ENCODE measurements at places on chromosomes 7 and 10.
A peak's percentile ranks its signal among the peaks of the same experiment; 100 is the strongest.

- DNase-seq = no peak
Measured at GRCh38 chr10:132562916-132563456, 25.4 kb downstream of the INPP5A start.

- no peak for DNase-seq
Measured at GRCh38 chr7:16710651-16711050, 42.9 kb upstream of the TSPAN13 start.

DNA sequence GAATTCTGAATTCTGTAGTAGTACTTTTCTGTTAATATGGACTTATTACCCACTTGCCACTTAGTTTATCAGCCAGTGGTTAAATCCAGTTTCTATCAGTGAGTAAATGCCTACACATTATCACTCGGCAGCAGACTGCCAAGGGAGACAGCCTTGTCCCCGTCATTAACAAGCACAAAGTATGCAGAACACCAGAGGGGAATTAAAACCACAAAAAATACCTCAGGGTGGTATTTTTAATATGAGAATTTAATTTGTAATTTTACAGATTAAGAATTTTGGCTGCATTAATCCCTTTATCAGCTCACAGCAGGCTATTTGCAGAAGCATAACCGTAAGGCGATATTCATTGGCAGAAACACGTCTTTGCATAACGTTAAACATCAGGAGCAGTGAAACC, 150.0 kb upstream of the FZD1 start:
- DNase-seq = no peak

DNA sequence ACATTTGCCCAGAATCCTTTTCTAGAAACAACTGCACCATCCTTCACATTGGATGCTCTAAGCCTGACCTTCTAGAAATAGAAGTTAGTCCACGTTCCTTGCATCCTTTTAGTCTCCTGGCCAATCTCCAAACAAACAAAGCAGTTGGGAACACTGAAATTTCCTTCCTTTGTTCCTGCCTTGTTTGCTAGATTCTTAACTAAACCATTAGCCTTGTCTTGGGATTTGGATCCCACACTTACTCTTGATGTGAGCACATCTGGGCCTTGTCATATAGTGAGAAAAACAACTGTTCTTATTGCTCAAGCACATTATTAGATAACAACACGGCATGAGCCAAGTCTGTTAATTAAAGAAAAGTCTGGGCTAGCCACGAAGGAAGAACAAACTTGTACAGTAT, 319.3 kb upstream of the GHITM start:
- no peak for DNase-seq

GRCh38 chr10:73773152-73773879, 8.5 kb upstream of the CHCHD1 start:
- DNase-seq = peak; percentile 12

DNA sequence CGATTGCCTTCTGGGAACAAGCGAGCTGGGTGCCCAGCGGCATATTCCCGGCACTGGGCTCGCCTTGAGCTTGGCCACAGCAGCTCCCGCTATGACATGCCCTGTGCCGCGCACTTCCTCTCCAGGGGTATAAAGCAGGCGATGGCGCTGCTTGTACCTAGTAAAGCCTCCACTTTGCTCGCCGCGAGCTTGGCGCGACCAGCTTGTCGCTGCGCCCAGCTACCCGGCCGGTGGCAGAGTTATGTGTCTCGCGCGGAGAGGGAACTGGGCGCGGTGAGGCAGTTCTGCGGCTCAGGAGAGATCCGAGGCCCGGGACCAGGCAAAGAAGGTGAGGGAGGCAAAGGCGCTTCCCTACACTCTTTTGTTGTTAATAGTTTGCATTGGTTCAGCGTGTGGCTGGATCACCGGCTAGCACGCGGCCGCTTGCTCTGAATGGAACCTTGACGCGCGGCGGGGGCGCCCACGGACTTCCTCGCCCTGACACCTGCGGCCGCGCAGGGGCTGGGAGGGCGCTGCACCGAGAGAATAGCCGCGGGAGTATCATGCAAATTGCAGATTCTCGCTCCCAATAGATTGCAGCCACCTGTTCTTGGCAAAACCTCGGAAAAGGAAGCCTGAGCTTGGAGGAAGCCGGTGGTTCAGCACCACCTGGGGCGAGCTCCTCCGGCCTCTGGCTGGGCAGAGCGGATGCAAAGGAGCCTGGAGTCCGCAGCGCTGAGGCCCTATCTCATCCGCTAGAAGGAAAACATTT, 3.0 kb upstream of the BUB3 start:
- DNase-seq = no peak

DNA sequence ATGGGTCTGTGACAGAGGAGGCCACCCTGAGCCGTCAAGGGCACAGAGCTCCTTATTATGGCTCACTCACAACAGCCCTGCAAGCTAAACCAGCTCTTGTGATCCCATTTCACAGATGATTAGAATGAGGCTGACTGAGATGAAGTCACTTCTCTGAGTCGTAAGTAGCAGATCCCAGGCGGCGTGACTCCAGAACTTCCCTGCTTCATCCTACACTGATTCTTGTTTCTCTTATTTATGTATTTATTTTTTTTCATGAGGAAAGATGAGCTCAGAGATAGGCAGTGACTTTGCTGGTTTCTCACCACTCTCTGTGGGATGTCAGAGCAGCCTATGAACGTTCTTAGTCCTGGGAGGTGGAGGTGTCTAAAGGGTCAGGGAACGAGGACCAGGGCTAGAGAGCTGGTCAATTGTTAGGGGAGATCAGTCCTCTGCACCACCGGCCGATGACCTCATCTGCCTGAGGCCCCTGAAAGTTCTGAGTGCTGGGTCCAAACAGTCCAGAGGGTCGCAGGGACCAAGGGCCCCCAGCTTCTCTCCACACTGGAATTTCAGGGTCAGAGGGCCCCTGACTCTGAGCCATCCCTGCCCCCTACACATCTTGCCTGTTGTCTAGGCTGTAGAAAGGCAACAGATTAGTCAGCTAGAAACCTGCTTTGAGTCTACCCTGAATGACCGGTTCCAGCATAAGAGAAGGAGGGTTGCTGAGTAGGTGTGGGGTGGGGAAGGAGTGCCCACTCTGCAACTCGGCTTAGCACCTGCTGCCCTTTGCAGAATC, 17.9 kb downstream of the CLRN3 start:
- DNase-seq = no peak

DNA sequence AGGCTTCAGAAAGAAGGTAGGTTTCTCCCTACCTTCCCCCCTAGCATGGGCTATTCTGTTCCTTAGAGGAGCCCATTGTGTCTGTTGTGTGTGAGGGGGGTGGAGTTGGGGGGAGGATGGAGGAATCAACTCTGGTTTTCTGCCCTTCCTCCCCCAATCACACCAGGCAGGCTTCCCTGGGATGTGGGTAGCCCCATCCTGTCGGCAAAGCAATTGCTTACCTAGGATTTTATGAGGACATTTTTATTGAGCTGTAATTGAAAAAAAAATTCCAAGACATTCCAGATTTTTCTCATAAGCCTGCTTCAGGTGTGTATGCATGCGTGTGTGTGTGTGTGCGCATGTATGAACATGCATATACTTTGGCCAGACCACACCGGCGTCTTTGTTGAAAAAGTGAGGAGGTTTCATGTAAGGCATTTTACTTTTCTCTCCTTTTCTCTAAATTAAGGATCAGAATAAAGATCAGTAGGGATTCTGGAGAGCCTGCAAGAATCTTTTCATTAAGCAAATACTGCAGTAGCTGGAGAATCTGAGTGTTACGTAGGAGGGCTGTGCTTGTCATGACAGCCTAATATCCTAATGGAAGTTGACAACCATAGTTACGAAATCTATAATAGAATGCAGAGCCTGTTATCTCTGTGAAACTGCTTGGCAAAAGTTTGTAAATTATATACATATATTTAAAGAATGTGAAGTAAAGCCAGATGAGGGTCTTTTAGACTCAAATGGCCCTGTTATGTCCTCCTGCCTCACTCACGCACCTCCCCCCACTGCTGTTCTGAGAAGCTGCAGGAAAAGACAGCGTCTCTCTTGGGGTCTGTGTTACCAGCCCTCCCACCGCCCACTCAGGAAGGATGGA, 27.3 kb upstream of the SAMD8 start:
- no peak for DNase-seq

GRCh38 chr7:95324431-95324830, at the start of gene PON1:
Gene PON1 (minus strand): TSS chr7:95324532. CDS start chr7:95324475, 57 bp downstream.
- DNase-seq = no peak

DNA sequence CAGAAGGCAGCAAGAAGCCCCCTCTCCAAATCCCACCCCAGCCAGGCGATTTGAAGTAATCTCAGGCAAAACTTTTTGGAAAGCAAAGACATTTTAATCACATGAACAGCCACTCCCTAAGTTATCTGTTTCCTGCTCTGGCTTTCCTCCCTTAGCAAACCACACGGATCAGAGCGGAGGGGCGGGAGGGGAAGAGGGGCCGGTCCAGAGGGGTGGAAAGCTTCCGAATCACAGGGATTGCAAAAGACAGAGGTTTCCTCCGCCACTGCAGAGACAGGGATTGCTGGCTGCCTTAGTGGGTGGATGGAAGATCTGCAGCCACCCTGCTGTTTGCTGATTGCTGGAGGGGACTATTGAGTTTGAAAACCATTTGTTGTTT, 41.2 kb downstream of the ZCCHC24 start:
- DNase-seq = no peak

DNA sequence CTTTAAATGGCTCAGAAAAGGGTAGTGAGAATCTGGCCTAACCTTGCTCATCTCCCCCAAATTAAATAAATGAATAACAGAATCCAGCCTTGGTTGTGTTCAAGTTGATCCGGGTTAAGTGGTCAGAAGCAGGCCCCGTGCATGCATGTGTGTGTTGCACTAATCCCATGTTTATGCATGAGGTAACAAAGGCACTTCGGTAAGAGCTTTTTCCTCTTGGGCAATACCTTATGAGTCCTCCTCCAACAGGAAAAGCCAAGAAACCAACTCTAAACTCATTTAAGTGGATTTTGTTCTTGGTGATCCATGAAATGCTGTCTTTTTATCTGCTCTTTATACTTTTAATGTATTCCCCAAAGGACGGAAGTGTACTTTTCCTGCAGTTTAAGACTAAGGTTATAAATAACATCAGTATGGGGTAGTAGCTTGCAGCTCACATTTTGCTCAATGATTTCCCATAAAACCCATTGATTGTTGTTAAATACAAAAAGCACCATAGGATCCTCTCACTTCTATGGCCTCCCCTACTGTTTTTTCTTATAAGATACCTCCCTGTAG, 104.9 kb upstream of the YAE1 start:
- no peak for DNase-seq

- no peak for DNase-seq
Measured at GRCh38 chr10:96904648-96905047, 72.5 kb downstream of the LCOR start.

GRCh38 chr7:41175435-41175834, 527.5 kb downstream of the INHBA start:
- DNase-seq = no peak

DNA sequence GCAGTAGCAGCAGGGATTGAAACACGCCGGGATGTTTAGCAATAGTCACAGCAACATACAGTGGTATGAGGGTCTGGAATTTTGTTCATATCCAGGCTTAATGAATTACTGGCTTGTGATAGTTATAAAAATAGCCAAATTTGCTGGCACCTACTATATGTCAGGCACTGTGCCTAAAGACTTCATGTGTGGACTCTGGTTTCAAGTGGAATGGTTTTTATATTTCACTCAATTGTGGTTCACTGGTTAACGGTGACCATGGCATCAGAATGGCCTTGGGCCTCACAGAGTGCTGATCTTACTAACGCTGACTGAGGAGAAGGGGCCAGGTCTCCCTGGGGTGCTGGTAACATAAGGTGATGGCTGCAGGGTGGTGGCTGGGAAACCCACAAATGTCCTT, 55.7 kb downstream of the CELF2 start:
- DNase-seq = no peak

- no peak for DNase-seq
Measured at GRCh38 chr7:151963895-151964870, 7.9 kb downstream of the GALNTL5 start.

DNA sequence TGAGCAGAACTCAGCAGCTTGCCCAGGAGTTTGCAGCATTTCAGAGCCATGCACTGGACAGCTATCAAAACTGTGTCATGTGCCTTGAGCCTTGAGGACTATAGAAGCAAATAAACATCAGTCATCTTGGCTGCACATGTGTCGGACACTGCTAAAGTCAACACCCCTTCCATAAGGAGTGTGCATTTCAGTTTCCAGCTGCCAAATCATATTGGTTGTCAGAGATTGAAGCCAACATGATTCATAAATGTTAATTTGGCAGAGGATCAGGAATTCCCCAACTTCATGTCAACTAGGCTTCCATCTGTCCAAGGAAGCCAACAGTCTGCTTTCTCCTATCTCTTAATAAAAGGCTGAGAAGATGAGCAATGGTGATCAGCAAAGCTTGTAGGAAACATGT, 32.8 kb downstream of the SLC16A12 start:
- no peak for DNase-seq

- DNase-seq = no peak
Measured at GRCh38 chr10:94240901-94241300, 121.8 kb downstream of the NOC3L start.

DNA sequence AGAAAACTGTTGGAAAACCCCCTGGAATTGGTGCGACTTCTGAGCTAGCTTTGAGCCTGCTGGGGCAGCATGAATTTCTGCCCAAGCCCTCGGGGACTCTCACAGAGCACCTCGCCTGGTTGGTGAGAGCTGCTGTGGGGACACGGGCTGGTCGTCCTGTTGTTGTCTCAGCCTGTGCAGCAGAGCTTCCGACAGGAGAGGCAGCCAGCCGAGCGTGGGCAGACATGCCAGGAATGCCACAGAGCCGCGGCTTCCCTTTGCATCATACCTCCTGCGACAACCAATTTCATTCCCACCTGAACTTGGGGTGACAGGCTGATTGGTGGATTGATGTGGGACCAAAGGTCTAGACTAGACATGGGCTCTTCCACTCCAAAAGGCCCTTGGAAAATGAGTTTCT, 60.2 kb upstream of the NRBF2 start:
- no peak for DNase-seq

DNA sequence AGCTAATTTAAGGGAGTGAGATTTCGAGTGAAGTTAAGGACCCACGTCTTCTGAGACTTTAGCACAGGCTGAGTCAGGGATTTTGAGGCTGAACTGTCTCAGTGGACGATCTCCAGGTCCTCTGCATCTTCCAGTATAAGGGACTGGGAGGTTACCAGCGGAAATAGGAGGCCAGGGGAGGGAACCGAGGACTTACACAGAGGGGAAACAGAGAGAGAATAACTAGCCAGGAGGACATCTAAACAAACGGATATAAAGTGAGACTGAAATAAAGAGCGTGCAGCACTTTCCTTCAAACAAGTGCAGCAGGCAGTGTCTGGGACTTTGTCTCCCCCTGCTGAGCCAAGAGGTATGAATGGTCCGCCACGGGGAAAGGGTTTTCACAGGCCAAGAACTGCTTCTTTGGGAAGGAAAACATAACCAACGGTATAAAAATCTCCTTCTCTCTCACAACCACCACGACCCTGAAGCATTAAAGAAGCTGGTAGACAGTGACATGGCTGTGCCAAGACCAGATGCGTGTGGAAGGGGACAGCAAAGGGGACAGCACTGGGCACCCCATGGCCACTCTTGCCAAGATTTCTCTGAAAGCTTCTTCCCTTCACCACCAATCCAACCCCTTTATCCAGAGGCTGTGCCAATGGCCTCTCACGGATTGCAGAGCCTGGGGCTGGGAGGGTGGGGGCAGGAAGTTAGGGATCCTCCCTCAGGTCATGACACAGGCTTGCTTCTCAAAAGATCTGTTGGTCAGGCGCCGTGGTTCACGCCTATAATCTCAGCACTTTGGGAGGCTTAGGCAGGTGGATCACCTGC, 72.0 kb downstream of the SLC37A3 start:
- DNase-seq = peak; percentile 11

All from stimulated activated CD4-positive, alpha-beta T cell treated with anti-CD3 and anti-CD28 coated beads, TNF-alpha, amount 100 ng/mL, for 1 hour (primary cell).